ENCODE measurements at places on chromosomes 6 and 20. TPM values are rescaled to one million over a fixed set of nuclear protein-coding genes. Genes with fewer than 3 reads are reported as not detected.

The TPD52L1 gene
- total RNA-seq = 4.9 TPM

DNA sequence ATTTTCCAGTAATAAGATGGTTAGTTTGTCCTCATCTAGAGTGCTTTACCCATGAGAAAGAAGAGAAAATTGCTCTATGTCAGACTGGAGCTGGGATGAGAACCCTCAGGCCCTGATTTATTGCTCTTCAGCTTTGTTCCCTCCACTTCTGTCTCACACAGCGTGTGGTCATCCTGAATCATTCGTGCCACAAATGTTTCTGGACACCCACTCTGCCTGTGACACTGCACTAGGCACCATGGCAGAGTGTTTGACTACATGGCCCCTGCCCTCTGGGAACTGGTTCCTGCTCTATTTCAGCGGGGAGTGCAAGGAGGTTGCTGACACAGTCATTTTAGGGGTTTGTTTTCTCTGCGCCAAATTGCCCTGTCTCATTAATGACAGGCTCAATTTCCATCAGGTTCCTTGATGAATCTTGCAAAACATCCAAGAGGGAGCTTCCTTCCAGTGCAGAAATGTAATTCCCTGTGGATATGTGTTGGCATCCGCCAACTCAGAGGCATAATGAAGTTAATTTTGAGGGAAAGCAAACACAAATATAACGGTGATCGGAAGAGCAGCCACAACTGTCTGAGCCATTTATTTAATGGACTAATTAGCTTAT, 207.5 kb downstream of the CLIC5 start:
- no peak for DNase-seq

- DNase-seq = no peak
Observed at GRCh38 chr6:14217728-14218518, 100.4 kb downstream of the CD83 start.

DNA sequence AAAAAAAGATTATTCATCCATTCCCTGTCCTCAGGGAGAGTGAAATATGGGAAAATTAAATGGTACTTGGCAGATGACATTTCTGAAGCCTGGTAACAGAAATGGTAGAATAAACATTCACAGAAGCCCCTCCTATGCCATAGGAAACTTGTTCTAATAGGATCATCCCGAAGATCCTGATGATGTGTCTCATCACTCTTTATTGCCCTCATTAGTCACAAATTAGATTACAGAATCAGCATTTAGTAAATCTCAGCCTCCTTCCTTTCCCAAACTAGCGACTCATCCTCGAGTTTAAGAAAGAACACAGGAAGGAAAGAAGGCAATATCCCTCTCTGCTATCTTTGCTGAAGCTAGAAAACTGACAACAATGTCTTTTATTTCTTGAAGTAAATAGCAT, 154.4 kb downstream of the TMEM200A start:
- no peak for DNase-seq

DNA sequence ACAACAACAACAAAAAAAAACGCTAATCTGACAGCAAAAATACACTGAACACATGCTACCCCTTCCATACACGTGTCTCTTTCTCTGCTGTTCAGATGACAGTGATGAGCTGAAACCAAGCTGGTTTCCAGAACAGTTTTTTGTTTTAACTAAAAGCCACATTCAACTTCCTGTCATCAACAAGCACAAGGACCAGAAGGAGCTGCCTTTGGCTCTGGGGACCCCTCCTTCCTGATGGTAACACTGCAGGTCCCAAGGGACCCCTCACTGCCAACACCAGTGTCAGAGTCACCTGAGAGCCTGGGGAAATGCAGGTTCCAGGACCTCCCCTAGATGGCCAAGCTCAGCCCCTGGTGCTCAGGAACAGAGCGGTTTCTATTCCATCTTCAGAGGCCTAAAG, 6.0 kb downstream of the CST7 start:
- DNase-seq = no peak

GRCh38 chr6:89794324-89794723, 25.3 kb downstream of the MDN1 start:
- DNase-seq = no peak

DNA sequence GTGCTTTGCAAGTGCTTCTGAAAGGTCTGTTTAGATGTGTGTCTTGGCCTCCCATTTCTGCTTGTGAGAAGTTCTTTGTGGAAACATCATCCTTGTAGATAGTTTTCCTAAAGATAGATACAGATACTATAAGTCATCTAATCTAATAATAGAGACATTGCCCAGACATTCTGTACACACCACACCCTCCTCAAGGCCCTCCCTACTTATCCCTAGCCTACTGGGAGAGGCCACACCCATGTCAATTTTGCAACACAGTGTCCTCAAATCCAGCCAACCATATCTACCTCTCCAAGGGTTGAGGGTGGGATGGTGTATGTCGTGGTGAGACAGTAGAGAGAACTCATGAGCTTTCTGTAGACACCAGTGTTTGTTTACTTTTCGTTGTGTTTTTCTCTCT, 6.2 kb downstream of the KDM1B start:
- no peak for DNase-seq
